ENCODE measurements at places on chromosomes 1 and 21.
A peak's percentile ranks its signal among the peaks of the same experiment; 100 is the strongest.

DNA sequence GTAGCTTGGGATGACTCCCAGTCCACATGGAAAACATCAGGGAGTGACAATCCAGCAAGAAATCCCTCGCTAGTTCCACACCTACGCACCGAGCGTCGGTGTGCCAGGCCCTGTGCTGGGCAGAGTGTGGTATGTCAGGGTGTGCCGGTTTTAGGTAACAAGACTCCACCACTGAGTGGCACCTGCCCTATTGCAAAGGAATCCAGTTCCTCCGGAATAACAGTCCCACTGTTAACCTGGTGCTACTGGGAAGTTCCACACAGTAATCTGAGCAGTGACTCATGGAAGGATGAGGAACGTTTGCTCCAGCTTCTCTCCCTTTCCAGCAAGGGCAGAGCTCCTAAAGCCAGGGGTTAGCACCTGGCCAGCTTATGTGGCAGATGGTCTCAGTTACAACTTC lies 14.3 kb downstream of the RNF207 start:
- no peak for DNase-seq

- DNase-seq, result no peak
These were observed 856 bp downstream of the FDPS start for GRCh38 chr1:155309423-155310021.

DNA sequence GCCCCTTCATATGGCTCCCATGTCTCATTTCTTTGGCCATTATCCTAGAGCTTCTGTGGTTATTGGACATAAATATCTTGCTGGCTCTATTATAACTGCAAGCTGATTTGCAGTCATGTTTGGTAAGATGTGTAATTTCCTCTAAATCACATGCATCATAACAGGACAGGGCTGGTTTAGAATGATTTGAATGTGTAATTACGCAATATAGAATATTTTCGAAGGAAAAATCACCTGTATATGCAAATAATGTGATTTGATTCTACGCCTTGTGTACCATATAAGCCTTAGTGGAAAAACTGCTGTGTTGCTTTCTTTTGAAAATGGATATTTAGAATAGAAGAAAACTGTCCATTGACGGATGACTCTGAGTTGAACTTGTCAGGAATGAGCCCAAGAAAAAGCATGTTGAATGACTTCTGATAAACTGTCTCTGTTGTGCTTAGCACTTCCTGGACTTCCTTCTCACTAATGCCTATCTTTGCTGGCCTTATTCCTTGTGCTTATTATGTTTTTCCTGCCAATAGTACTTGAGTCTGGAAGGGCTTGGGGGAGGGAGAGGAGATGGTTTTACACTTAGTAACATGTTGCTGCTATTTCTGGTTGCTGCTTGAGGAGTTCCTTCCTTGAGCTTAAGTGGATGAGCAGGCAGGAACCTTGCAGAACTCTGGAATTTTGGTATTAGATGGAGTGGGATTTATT lies 6.5 kb downstream of the CACHD1 start:
- no peak for DNase-seq

DNA sequence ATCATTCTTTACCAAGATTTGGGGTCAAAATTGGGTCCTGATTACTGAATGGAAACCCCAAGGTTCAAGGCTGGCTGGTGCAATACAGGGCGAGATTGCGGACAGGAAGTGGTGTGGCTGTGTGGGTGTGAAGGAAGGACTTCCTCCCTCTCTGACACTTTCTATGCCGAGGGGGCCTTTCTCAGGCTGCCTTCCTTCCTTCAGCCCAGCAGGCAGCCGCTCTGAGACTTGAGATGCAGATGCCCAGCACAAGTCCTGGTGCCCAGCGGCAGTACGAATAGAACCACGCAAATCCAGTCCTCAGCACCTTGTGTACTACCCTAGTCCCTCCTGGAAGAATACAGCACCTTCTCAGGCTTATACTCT lies 16.3 kb downstream of the BATF3 start:
- no peak for DNase-seq

GRCh38 chr1:168842916-168843315 lies 113.9 kb upstream of the DPT start:
- no peak for DNase-seq

DNA sequence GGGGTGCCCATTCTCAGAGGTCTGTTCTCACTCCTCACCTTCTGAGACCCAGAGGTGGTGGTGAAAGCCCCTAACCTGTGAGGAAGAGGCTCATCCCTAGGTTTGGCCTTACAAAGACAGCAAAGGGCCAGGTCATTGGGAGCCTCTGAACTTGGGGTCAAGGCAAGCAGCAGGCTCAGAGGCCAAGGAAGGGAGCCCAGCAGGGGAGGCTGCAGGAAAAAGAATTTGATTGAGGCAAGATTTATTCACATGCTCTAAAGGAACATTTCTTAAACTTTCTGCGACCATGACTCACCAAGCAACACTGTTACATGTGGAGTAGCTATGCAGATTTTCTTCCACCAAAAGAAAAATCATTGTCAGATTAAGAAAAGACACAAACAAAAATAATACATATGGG lies 132.5 kb upstream of the SYT6 start:
- no peak for DNase-seq

GRCh38 chr21:15410853-15411252 lies 318.9 kb upstream of the USP25 start:
- no peak for DNase-seq

DNA sequence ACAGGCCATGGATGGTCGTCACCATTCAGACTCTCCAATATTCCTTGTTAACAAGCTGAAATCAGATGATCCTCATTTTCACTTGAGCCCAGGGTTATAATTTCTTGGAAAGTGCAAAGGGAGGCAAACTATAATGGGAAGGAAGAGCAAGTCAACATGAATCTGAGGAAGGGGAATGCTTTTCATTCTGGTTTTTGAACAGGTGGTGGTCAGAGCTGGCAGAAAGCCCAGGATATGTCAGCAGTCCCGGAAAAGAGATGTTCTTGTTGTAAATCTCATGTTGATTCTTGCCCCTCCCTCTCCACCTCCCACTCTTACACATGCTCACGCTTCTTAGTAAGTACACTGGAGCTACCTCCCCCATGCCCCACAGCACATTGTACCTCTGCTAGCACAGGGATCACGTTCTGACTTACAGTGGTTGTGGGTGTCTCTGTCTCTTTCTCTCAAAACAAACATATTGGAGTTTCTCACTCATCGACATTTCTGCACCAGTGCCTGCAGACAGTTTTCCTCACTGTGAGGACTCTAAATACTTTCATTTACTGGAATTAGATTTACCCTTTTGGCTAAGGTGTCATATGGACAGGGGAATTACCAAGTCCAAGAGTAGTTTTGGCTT lies 77.6 kb downstream of the XCL2 start:
- DNase-seq, result peak; percentile 96

All from SHP77 (cell line).